ENCODE measurements at places on chromosomes 2 and 18. TPM values are rescaled to one million over a fixed set of nuclear protein-coding genes. Genes with fewer than 3 reads are reported as not detected.

DNA sequence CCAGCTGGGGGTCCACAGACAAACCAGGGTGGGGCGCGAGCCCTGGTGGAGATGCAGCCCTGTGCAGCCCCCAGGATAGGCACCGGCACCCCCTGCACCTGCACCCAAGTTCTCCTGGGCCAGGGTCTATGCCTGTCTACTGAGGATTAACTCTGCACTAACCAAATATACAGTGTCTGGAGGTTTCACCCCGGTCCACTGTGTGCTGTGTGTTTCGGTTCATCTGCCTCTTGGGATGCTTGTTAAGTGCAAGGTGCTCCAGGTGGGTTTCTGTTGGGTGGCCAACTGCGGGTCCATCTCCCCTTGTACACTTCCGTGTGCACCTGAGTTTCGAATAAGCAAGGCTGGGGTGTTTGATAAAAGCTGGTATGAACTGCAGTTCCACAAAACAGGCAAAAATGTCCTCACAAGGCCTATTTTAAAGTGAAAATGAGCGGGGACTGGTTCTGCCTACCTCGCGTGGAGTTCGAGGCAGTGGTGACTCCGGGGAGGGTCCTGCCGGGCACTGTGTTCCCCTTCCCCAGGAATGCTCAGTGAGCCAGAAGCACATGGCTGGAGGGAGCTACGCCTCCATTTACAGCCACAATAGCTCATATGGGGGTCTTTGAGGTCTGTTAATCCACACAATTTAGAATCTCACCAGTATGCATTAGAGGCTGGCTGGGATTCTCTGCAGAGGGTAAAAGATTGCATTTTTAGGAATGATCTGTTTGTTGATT is 70.7 kb downstream of the EDAR start:
- H3K36me3 ChIP-seq: no peaks in the 10 kb centered on the region
- H3K4me3 ChIP-seq: no peak overlapping the region
- no peaks in the 10 kb centered on the region for H3K4me1 ChIP-seq

MOGAT1 gene
- not detected for total RNA-seq

CSRNP3 gene
- total RNA-seq: 1.8 TPM

GRCh38 chr18:48032876-48033789 is 102.7 kb upstream of the SMAD2 start:
- peak overlapping the region; percentile 36 for H3K27ac ChIP-seq
- no peaks in the 10 kb centered on the region for H3K27me3 ChIP-seq

MAP3K19 gene
- not detected for total RNA-seq

- no peaks in the 10 kb centered on the region for H3K36me3 ChIP-seq
- no peaks in the 10 kb centered on the region for H3K27me3 ChIP-seq
- H3K4me3 ChIP-seq: no peak overlapping the region
- H3K27ac ChIP-seq: no peak overlapping the region
- DNase-seq: no peak
Measured at GRCh38 chr2:234964631-234965461, 13.0 kb downstream of the SH3BP4 start.

SULT1C4 gene
- not detected for total RNA-seq

AQP12B gene
- not detected for total RNA-seq

ZNF2 gene
- total RNA-seq: 2.0 TPM

DSEL gene
- total RNA-seq: 38.5 TPM

- no peaks in the 10 kb centered on the region for H3K36me3 ChIP-seq
- H3K27ac ChIP-seq: no peak overlapping the region
- H3K4me3 ChIP-seq: no peak overlapping the region
- peaks cover 17% of the 10 kb centered on the region for H3K4me1 ChIP-seq
Measured at GRCh38 chr2:138018866-138019688, 54.8 kb downstream of the HNMT start.

DNA sequence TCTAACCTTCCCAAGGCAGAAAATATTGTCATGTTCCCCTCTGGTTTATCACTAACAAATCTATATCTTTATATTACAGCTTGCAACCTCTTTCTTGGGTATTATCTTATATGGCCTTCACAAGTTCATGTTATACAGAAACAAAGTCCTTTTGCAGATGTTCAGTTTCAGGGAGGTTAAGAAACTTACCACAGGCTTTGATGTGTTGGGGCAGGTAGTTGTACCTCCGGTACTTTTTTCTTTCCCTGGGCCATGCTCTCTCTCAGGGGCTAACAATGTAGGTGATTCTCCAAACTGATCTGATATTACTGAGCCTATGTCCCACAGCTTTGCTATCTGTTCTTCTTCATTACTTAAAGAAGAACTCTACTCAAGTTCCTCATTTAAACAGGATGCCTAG is 548.9 kb upstream of the SYT4 start:
- H3K36me3 ChIP-seq: no peaks in the 10 kb centered on the region
- no peak overlapping the region for H3K4me3 ChIP-seq
- DNase-seq: no peak
- H3K27me3 ChIP-seq: no peaks in the 10 kb centered on the region

- no peak for DNase-seq
- H3K4me3 ChIP-seq: no peak overlapping the region
- peak overlapping the region; percentile 81 for H3K27ac ChIP-seq
- H3K36me3 ChIP-seq: peaks cover 18% of the 10 kb centered on the region
Measured at GRCh38 chr2:231356466-231356844, 39.1 kb upstream of the B3GNT7 start.

DNA sequence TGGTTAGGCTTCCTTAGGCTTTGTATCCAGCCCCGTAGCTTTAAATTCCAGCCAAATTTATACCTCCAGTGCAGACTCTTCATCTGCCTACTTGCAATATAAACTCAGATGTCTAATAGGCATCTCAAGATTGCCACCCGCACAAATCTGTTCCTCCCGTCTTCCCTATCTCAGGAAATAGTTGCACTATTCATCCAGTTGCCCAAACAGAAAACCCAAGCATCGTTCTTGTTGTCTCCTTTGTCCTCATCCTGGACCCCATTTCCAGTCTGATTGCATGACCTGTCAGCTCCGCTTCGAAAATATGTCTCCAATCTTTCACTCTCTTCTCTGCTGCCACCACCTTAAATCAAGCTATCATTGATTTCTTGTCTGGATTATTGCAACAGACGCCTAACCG is 2.3 kb downstream of the FKBP1B start:
- H3K36me3 ChIP-seq: no peaks in the 10 kb centered on the region
- H3K27ac ChIP-seq: no peak overlapping the region
- no peaks in the 10 kb centered on the region for H3K27me3 ChIP-seq

- no peak for DNase-seq
- H3K36me3 ChIP-seq: no peaks in the 10 kb centered on the region
- no peak overlapping the region for H3K4me3 ChIP-seq
- no peaks in the 10 kb centered on the region for H3K27me3 ChIP-seq
- no peak overlapping the region for H3K27ac ChIP-seq
Measured at GRCh38 chr2:64168756-64169155, 24.5 kb upstream of the PELI1 start.

PROC gene
- total RNA-seq: not detected

DNA sequence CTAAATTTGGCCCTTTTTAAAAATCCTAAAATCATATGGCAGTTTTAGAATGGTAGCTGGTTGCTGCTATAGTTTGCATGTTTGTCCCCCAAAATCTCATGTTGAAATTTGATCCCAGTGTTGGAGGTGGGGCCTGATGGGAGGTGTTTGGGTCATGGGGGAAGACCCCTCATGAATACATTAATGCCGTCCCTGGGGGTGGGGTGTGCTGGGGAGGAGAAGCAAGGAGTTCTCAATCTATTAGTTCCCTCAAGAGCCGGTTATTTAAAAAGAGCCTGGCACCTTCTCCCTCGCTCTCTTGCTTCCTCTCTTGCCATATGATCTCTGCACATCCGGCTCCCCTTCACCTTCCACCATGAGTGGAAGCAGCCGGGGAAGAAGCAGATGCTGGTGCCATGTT is 20.8 kb downstream of the GPATCH11 start:
- peaks cover 9% of the 10 kb centered on the region for H3K4me1 ChIP-seq
- H3K36me3 ChIP-seq: peaks cover 39% of the 10 kb centered on the region
- no peaks in the 10 kb centered on the region for H3K27me3 ChIP-seq
- H3K4me3 ChIP-seq: no peak overlapping the region

- H3K4me1 ChIP-seq: peaks cover 15% of the 10 kb centered on the region
- H3K27me3 ChIP-seq: no peaks in the 10 kb centered on the region
- no peak for DNase-seq
- H3K36me3 ChIP-seq: no peaks in the 10 kb centered on the region
- H3K27ac ChIP-seq: no peak overlapping the region
Measured at GRCh38 chr2:20144861-20145260, 80.1 kb downstream of the SDC1 start.

RAB3GAP1 gene
- total RNA-seq: 56.0 TPM

DNA sequence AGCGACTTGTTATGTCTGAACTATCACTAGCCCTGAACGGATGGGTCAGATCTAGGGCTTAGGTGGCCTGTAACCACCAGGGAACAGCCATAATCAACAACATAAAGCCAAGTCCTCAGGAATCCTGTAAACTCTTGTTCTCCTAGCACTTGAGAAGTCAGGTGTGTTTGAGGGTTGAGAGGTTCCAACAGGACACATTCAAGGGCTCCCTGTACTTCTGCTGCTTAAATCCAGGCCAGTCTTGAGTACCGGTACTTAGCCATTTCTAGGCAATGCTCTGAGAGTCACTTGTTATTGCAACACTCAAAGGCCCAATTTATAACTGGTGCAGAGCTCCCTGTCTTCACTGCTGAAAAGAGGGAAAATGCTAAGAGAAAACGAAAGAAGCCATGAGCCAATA is 21.6 kb upstream of the SLC40A1 start:
- H3K36me3 ChIP-seq: no peaks in the 10 kb centered on the region
- no peaks in the 10 kb centered on the region for H3K27me3 ChIP-seq
- H3K27ac ChIP-seq: no peak overlapping the region

MAB21L4 gene
- total RNA-seq: not detected

SKOR2 gene
- total RNA-seq: not detected

- no peaks in the 10 kb centered on the region for H3K36me3 ChIP-seq
- no peaks in the 10 kb centered on the region for H3K4me1 ChIP-seq
- no peaks in the 10 kb centered on the region for H3K27me3 ChIP-seq
- DNase-seq: no peak
- peak overlapping the region; percentile 31 for H3K4me3 ChIP-seq
Measured at GRCh38 chr18:3703732-3704176, 253.8 kb downstream of the TGIF1 start.

- no peak for DNase-seq
- no peaks in the 10 kb centered on the region for H3K4me1 ChIP-seq
- no peak overlapping the region for H3K27ac ChIP-seq
- H3K36me3 ChIP-seq: no peaks in the 10 kb centered on the region
Measured at GRCh38 chr2:137187216-137187615, 421.9 kb downstream of the THSD7B start.

GRCh38 chr2:23654756-23655155 is 269.8 kb downstream of the KLHL29 start:
- H3K4me3 ChIP-seq: no peak overlapping the region
- DNase-seq: no peak
- H3K27ac ChIP-seq: no peak overlapping the region
- H3K36me3 ChIP-seq: no peaks in the 10 kb centered on the region

DNA sequence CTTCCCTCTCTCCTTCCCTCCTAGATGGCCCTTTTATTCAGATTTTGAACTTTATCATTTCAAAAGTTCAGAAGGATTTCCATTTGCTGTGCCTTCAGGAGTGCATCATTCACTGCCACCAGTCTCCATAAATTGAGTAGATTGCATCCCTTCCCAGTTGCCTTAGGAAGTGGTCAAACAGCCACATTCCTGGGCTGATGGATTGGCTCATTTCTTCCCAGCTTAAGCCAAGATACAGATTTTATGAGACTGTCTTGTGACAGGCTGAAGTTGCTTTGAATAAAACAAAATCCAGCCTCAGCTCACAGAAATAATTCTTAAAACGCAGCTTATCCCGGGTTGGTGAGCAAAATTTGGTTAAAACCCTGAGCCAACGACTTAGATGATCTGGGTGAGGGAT is 9.8 kb downstream of the NRP2 start:
- no peak overlapping the region for H3K4me3 ChIP-seq
- no peaks in the 10 kb centered on the region for H3K4me1 ChIP-seq
- no peak for DNase-seq
- no peak overlapping the region for H3K27ac ChIP-seq
